ENCODE measurements at places on chromosomes 2 and 18. TPM values are rescaled to one million over a fixed set of nuclear protein-coding genes. Genes with fewer than 3 reads are reported as not detected.

REG3A gene
- not detected for total RNA-seq

- DNase-seq: no peak
Observed at GRCh38 chr2:219356834-219357233, 24.3 kb upstream of the RESP18 start.

UCN gene
- 1.6 TPM for total RNA-seq

GRCh38 chr18:22031611-22032010, 137.8 kb upstream of the GATA6 start:
- DNase-seq: no peak

DNA sequence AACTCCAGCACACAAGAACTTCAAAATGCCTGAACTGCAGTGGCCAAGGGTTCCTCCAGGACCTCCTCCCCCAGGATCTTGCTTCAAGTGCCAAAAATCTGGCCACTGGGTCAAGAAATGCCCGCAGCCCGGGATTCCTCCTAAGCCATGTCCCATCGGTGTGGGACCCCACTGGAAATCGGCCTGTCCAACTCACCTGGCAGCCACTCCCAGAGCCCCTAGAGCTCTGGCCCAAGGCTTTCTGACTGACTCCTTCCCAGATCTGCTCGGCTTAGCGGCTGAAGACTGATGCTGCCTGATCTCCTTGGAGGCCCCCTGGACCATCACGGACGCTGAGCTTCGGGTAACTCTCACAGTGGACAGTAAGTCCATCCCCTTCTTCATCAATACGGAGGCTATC, 306.4 kb downstream of the RBM43 start:
- DNase-seq: no peak

DNA sequence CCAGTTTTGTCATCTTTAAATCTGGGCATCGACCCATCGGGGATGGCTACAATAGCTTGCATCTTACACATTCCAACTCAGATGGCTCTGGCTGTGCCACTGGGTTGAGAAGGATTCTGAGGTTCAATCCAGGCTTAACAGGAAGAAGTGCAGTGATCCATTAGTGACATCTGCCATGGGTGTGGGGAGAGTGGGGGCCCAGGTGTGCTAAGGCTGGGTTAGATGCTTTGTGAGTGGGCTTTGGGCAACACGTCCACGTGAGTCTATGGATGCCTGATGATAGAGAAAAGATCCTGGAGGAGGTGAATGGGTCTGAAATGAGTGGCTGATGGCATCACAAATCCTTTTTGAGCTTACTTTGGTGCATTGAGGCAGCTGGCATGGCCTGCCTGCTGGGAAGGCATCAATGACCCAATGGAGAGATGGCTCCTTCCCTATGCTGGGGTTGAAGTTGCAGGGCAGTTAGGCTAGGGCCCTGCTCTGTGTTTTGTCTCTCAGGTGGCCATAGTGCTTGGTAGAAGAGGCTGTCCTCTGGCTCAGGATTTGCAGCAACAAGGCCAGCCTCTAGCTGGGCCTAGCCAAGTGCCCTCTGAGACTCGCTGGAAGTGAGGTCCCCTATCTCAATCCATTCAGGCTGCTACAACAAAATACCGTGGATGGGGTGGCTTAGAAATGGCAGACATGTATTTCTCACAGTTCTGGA, 56.7 kb downstream of the HS1BP3 start:
- peak; percentile 53 for DNase-seq

RUFY4 gene
- total RNA-seq: not detected

DNA sequence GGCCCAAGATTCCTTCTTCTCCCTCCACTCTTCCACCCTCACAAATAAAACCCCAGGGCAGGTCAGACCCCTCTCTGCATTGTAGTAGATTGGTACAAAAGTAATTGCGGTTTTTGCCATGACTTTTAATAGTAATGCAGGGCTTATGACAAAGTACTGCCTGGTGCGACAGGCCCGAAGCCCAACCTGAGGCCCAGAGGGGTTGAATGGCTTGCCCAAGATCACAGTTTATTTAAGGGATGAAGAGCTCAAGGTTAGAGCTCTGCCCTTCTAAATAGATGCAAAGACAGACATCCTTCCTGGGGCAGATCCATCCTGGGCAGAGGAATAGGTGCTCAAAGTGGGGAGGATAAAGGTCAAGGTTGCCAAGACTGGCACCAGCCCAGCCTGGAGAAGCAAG, 899 bp upstream of the PSTPIP2 start:
- no peak for DNase-seq

UBE2E3 gene
- 64.7 TPM for total RNA-seq

- DNase-seq: no peak
Observed at GRCh38 chr2:200863782-200864175, 679 bp downstream of the CLK1 start.

DNA sequence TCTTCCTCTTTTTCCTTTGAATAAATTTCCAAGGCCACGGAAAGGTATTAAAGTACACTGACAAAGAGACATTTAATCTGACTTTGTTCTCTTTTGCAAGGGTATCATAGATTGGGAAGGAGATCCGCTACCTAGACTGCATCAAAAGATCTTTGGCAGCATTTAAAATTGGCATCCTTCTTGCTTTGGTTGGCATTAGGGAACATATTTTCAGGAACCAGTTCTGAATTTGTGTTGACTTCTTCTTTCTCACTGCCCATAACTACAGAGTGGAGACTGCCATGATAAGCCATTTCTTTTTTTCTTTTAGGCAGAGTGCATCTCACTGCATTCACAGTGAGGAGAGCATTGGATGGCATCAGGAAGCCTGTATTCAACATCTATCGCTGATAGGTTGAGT, 83.4 kb downstream of the DOCK10 start:
- DNase-seq: no peak

AFF3 gene
- 25.0 TPM for total RNA-seq

DNA sequence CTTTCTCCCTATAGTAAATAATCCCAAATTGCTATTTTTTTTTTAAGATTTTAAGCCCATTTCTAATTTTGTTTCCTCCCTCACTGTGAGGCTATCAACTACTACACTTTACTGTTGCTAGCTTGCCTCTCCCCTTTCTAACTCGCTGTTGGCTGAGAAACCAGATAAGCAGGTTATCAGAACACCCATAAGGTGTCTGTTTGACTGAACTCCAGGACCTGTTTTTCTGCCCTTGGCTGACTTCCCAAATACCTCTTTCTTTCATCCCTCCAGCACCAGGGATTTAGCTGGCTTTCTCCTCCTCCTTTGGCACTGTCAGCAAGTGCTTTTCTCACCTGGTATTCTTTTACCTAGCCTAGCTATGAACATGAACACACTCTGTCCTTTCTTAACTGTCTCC, 11.1 kb downstream of the TRAK2 start:
- no peak for DNase-seq

- no peak for DNase-seq
Observed at GRCh38 chr2:226048611-226049010, 649.1 kb downstream of the NYAP2 start.

DNA sequence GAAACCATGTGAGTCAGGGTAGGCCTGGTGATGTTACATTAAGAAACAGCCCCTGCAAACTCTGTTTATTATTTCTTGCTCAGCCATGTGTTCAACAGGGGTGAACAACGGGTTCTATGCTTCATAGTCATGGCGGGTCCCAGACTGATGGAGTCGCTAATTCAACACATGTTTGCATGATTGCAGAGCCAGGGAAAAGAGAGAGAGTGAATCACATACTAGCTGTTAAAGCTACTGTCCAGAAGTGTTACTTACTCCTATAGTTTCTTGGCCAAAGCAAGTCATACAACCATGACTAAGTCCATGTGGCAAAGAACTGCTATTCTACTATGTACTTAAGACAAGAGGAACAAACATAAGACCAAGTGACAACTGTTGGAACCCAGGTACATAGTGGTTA, 241.2 kb upstream of the SKOR2 start:
- no peak for DNase-seq

DNA sequence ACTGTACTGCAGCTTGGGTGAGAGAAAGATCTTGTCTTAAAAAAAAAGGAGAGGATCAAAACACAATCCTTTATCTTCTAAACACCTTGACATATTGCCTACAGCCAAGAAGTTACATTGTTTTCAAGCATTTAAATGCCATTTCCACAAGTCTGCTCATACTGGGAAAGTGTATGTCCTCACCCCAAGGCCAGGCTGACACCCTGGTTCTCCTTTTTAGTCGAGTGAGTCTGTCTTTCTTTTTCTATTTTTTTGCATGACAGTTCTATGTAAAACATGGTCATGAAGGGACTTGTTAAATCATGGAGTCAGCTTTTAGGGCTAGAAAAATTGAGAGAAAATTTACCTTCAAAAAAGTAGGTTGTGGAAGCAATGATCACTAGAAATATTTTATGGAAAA, 233.3 kb downstream of the FAM210A start:
- no peak for DNase-seq

FBLN7 gene
- 1.1 TPM for total RNA-seq

- no peak for DNase-seq
Observed at GRCh38 chr18:51279367-51279984, 82.0 kb upstream of the MEX3C start.

DIS3L2 gene
- 37.6 TPM for total RNA-seq
